ENCODE measurements at places on chromosomes 1 and 21.

DNA sequence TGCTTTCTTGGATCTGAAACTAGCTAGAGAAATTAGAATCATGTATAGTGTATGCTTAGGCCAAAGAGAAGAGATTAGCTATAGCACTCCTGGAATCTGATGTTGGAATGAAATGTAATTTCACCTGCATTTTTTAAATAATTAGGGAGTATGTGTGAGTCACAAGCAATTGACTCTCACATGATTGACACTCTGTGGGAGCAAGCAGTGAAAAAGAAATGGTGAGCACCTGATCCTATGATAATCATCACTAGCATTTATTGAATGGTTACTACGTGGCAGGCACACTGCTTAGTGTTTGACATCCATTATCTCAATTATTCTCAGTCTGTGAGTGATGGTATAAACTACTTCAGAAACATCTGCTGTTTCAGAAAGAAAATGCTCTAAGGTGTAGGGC, 176.6 kb downstream of the NRIP1 start:
- DNase-seq, result no peak

- peak; percentile 59 for DNase-seq
Measured at GRCh38 chr1:184075055-184076029, 23.8 kb downstream of the TSEN15 start.

- DNase-seq, result peak; percentile 22
Measured at GRCh38 chr21:31316488-31317169, 27.4 kb downstream of the TIAM1 start.

GRCh38 chr21:34000375-34000774, 73.0 kb upstream of the MRPS6 start:
- no peak for DNase-seq

DNA sequence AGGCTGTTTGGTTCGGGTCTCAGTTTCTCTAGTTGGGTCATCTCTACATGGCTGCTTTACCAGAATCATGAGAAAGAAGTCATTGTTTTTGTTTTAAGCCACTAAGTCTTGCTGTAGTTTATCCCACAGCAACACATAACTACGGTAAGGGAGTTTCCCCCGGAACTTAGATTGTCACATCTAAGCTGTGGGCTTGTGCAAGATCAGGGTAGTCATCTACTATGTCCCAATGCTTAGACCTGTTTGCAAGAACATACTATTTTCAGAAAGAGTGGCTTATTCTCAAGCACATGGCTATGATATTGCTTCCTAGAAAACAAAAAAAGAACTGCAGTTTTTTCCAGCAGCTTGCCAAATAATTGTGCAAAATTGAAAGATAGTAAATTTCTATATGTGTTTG, 18.0 kb upstream of the OLIG2 start:
- DNase-seq, result no peak

GRCh38 chr1:179036844-179037465, 11.3 kb downstream of the FAM20B start:
- peak; percentile 64 for DNase-seq

GRCh38 chr1:24263211-24263610, 55.9 kb upstream of the GRHL3 start:
- peak; percentile 40 for DNase-seq

GRCh38 chr1:107327446-107327845, 186.6 kb downstream of the NTNG1 start:
- no peak for DNase-seq

- peak; percentile 69 for DNase-seq
Measured at GRCh38 chr1:40059338-40059959, 18.9 kb downstream of the CAP1 start.

GRCh38 chr1:111695801-111696200, 43.4 kb downstream of the INKA2 start:
- DNase-seq, result no peak

DNA sequence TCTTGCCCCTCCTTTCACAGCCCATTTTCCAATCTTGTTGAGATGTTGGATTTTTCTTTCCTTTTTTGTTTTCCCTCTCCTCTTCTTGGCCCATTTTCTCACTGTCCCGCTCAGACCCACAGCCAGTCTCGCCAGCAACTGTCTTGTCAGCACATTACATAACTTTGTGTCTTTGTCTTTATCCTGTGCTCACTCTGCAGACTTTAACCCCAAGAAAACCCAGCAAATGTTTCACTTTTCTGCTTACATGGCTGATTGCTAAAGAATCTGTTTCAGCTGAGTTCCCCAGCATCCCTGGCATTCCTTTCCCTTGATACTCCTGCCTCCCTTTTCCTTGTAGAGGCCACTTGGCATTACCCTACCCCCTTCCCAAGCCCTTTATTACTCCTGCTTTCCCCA, 74.6 kb downstream of the ZNF648 start:
- peak; percentile 57 for DNase-seq

GRCh38 chr1:85427331-85427730, 37.6 kb downstream of the DDAH1 start:
- no peak for DNase-seq

GRCh38 chr1:234553240-234554188, 56.5 kb downstream of the IRF2BP2 start:
- DNase-seq, result peak; percentile 22

GRCh38 chr1:195373856-195374255, 1234.4 kb downstream of the KCNT2 start:
- DNase-seq, result no peak

All from kidney tubule cell (primary cell).